Sciatic nerve (tissue), 2 donors: ENCODE measurements at places on chromosomes 3 and 15.

- DNase-seq = no peak
Observed at GRCh38 chr15:43144512-43144911, 11.1 kb downstream of the TMEM62 start.

DNA sequence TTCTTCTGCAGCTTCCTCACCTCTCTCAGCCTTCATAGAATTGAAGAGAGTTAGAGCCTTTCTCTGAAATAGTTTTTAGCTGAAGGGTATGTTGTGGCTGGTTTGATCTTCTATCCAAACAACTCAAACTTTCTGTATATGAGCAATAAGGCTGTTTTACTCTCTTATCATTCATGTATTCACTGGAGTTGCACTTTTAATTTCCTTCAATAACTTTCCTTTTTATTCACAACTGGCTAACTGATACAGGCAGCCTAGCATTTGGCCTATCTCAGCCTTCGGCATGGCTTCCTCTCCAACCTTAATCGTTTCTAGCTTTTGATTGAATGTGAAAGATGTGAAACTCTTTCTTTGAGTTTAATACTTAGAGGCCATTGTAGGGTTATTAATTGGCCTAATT, 109.3 kb downstream of the GTPBP8 start:
- DNase-seq = no peak

- no peak for DNase-seq
Observed at GRCh38 chr3:176992978-176993377, 204.3 kb downstream of the TBL1XR1 start.

GRCh38 chr3:43691120-43691995, 620 bp downstream of the ABHD5 start:
- DNase-seq = peak; percentile 78

DNA sequence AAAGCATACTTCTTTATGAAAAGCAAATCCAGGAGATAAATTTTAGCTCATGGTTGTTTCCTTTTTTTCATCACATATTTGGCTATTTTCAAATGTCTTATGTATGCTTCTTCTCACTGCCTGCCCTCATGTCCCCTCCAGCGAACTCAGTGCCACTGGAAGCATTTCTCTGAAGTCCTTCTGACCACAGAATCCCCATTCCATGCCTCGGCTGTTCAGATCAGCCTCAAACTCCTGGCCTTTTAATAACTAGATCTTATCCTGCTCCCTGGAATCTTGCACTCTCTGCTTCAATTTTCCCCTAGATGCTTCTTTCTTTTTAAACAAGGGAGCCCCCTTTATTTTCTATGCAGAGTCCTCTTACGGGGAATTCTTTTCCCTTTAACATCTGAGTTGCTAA, 10.1 kb downstream of the ETV5 start:
- no peak for DNase-seq

DNA sequence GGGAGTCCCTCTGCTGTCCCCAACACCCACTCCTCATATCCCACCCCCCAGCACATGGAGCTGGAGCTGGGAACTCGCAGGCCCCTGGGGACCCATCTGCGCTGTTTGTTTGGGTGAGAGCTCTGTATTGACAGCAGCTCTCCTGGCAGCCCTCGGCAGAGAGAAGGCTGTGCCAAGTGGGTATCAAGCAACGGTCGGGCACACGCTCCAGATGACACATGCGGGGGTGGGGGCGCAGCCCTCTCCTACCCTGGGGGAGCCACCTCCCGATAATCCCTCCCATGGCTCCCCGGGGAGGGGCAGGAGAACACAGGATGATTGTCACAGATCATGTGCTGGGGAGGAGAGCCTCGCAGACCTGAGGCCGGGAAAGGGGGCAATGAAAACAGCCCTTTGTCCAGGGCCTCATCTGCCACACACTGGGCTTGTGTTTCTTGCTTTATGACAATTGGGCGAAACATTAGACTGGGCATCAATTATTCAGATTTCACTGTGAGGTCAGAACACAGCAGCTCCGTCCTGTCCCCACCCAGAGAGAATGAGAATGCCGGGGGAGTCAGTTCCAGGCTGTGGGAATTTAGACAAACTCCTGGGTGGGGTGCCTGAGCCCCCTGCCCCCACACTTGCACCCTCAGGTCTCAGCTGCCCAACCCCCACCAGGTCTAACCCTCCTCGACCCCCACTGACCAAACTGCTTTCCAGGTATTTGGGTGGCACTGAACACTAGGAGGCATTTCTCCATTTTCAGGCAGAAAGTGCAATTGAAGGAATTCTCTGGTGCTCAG, 46.4 kb upstream of the KLF13 start:
- DNase-seq = peak; percentile 72

GRCh38 chr3:24503616-24504113, 9.0 kb upstream of the THRB start:
- DNase-seq = no peak

DNA sequence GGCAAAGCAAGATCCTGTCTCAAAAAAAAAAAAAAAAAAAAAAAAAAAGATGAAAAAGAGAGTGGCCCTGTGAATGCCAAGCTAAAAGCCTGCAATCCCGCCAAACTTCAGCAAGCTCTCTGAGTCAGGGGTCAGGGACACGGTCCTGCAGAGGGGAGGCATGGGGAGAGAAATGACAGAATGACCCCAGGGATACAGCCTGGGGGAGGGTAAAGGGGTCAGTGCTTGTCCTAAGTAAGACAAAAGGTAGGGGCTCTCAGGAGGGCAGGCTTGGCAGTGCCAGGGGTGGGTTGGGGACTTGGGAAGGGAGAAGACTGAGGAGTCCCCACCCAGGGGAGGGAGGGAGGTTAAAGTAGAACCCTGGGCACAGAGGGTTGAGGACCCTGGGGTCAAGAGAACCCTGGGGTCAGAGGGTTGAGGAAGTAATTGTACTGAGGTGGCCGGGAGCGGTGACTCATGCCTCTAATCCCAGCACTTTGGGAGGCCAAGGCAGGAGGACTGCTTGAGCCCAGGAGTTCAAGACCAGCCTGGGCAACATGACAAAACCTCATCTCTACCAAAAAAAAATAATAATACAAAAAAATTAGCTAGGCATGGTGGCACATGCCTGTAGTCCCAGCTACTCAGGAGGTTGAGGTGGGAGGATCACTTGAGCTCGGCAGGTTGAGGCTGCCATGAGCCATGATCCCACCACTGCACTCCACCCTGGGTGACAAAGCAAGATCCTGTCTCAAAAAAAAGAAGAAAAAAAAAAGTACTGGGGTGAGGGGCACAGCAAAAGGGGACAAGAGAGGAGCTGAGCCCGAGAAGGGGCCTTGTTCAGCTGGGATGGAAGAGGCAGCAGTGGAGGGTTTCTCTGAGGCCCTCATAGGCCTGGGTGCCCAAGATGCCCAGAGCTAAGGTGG, 5.2 kb upstream of the SEMA3B start:
- DNase-seq = no peak
